ENCODE measurements at places on chromosomes 13 and 19.

DNA sequence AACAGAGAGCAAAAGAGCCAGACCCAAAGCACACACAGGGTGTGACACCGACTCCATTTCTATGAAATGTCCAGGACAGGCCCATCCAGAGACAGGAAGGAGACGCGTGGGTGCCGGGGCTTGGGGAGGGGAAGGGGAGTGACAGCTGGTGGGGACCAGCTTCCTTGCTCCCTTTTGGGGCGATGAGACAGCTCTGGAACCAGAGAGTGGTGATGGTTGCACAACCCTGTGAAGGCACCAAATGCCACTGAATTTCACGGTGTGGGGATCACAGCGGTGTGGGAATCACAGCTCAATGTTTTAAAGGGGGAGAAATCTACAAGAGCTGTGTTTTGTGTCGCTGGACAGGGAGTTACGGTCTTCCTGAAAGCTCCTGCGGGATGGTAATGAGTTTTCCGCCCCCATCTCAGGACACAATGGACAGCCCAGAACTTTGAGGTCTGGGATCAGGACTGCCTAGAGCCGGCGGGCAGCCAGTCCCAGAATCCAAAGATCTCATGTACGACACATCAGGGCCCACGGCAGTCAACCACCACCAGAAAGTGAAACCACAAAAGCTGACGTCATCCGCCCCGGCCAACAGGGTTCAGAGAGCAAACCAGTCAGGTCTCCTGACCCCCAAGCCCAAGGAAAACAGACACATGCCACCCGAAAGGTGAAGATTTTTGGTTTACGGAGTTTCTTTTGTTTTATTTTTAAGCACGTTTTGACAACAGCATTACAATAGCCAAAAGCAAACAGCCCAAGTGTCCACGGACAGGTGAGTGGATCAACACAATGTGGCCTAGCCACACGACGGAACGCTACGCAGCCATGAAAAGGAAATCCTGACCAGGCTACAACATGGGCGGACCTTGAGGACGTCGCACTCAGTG, 7.3 kb downstream of the SGTA start:
- DNase-seq: no peak

DNA sequence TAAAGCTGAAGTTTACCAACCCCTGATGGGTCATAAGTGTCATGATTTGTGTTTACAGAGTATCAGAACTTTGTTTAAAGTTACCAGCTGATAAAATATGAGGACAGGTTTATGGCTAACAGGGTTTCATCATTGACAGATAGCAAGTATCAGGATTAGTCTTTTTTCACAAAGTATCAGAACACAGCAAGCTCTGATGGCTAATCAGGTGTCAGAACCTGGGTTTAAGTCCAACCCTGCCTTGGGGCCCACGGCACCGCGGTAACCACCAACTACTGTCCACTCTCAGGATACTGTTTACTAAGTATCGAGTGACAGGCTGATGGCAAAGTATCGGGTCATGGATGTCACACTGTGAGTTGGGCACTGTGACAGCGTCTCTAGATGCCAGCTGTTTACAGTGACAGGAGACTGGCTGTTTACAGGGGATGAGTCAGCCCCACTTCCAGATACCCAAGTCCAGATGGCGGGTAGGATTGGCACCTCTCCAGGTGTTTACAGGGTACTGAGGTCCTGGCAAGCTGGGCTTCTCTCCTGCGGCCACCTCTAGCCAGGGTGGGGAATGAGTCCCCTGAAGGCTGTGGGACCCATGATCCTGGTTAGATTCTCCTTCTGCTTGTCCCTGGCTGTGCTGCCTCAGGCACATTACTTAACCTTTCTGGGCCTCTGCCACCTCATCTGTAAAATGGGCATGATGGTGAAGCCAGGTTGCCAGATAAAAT, 21.8 kb downstream of the ARRDC2 start:
- no peak for DNase-seq

DNA sequence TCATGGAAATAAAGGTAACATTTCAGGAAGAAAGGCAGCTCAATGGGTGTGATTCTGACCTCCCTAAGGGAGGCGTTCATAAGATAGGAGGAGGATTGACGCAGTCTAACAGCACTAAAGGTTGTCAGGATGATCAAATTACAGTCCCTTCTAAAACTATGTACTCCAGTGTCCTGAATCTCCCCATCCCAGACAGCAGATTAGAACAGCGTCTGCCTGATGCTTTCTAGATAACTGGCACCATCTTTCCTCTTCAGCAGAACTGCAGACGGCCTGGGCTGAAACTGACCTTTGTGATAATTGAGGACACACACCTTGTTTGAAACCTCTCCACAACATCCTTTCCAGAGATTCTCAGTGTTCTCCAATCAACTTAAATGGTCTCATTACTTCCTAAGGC, 25.5 kb upstream of the SACS start:
- no peak for DNase-seq

DNA sequence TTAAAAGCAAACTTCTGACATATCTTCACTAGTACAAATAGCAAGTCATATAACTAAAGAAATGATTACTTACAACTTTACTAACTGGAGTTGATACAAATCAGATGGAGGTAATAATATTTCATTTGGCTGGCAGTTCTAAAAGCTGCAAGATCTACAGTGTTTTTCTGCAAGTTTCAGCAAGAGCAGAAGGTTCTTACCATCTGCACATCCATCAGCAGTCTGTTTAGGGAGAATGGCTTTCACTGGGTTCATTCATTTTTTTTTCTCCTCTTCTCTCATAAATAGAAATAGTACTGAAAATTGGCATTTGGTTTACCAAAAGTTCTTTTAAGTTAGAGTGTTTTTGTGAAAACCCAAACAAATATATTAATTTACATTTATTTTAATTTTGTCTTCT, 3.1 kb upstream of the SHISA2 start:
- no peak for DNase-seq

DNA sequence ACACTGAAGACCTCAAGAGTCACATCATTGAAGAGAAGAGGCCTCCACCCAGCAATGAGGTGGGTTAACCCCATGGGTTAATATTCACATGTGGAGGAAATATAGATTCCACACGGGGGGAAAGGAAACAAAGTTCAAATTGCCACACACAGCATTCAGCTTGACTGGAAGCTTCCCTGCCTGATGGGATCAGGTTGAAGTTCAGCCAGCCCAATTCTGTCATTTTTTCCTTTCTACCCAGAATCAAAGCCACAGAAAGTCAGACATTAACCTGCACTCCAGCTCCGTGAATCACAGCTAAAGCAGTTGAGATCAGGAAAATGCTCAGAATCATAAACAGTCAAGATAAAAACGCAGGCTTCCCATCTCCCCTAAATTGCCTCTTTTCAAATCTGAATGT, 208.7 kb upstream of the OBI1 start:
- DNase-seq: no peak

GRCh38 chr13:111267784-111268183, 52.7 kb upstream of the TEX29 start:
- no peak for DNase-seq

Data from NCI-H187 treated with DMSO at 0.1 percent for 48 hours (cell line).